Foreskin keratinocyte (primary cell): ENCODE measurements at places on chromosomes 1 and 21. TPM values are rescaled to one million over a fixed set of nuclear protein-coding genes. Genes with fewer than 3 reads are reported as not detected.

DNA sequence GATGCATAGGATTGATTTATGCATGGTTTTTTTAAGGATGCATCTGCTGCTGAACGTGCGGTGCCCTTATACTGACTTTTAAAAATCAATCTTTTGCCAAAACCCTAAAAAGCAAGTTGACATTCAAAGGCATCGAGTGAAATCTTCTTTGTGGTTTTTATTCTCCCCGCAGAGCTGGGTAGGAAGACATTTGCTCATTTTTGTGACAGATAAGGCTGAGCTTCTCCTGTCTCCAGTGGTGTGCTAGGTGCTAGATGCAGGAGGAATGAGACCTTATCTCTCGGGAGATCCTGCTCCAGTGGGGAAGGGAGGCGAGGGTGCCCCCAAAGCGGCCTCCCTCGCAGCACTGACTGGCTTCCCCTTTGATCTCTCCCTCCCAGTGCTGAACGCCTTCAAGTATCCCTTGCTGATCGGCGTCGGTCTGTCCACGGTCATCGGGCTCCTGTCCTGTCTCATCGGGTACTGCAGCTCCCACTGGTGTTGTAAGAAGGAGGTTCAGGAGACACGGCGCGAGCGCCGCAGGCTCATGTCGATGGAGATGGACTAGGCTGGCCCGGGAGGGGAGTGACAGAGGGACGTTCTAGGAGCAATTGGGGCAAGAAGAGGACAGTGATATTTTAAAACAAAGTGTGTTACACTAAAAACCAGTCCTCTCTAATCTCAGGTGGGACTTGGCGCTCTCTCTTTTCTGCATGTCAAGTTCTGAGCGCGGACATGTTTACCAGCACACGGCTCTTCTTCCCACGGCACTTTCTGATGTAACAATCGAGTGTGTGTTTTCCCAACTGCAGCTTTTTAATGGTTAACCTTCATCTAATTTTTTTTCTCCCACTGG lies 14.9 kb upstream of the CD101 start:
- DNase-seq: no peak

GRCh38 chr1:14303011-14303410 lies 295.5 kb upstream of the KAZN start:
- no peak for DNase-seq

Gene HTR6
- not detected in 2 replicates for total RNA-seq

DNA sequence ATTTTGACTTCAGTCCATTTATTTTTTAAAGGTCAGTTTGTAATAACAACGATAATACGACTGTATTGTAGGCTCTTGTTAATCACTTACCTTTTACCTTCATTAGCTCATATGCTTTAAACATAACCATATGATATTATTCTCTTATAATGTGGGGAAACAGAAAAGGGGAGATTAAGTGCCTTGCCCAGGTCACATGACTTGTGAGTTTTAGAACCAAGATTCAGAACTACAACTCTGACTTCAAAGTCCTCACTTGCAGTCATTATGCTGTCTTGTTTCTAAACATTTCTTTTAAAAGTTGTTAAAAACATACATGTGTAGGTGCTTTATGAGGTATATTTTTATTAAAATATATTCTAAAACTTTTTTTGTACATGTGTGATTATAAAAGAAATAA lies 41.1 kb downstream of the SUCO start:
- DNase-seq: no peak

DNA sequence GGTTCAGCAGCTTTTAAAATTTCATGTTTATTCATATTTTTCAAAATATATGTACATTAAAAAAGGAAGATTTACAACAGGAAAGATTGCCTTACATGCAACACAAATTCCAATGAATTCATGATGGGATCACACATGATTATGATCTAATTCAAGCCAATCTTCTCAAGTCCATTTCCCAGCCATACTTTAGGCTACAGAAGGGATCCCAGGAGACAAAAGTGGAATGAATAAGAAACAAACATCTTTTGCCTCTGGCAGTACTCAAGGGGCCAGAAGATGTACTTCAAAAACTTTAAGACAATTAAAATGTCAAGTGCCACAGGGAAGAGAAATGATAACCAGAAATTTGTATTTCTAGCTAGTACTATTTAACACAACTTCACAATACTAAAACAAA lies 10.2 kb upstream of the SH2D5 start:
- DNase-seq: no peak

- no peak for DNase-seq
Observed at GRCh38 chr21:37827913-37828312, 88.3 kb downstream of the KCNJ6 start.

Gene ITGB2
- 6.4 and 6.5 TPM in 2 replicates for total RNA-seq

GRCh38 chr1:93842750-93843500 lies 36.1 kb downstream of the DNTTIP2 start:
- no peak for DNase-seq

Gene ELAPOR1
- total RNA-seq: 0.18 and 0.75 TPM in 2 replicates

- no peak for DNase-seq
Observed at GRCh38 chr1:56255516-56256152, 323.7 kb downstream of the PLPP3 start.

- DNase-seq: no peak
Observed at GRCh38 chr1:28086651-28087050, 1.8 kb downstream of the EYA3 start.

DNA sequence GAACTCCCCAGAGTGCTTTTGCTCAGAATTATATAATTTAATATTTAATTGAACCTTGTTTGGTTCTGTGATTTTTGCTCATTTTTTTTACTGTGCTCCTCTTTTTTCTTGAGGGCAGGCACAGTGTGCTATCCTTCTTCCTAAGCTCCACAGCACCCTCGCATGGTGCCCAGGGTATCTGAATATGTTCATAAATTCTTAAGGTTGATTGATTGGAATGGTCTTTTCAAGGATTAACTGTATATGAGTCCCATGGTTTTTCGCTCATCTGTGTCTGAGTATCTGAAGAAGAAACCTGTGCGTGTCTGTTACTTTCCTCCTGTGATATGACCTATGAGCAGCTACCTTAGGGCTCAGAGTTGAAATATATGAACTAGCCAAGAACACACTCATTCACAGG lies 393.7 kb downstream of the HLX start:
- DNase-seq: no peak

DNA sequence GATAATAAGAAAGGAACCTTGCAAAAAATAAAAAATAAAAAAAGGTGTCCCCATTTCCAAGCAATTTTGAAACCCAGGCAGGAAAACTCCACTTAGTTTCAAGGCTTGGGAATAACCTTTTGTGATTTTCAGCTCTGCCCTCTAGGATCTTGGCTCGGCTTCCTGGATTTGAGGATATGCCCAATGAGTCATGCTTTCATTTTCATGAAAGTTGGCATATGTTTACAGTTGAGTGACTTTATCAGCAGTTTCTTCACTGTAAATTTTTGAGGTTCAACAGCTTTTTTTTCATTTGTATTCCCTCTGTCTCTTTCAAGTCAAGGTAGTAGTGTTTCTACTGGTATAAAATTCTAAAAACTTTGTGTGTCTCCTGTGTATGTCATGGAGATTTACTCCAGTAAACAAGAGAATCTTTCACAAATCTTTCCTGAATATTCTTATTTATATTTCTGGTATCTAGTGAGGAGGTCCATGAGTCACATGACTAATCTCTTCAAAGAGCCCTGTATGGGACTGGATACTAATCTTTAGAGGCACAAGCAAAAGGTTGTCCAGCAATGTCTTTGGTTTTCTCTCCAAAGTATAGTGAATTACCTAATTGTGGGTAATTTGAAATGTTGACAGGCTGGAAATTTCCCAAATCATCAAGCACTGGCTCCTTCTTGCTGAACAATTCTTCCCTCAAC lies 335.3 kb downstream of the BRINP2 start:
- peak; percentile 44 for DNase-seq

GRCh38 chr1:156515956-156516355 lies 15.4 kb upstream of the MEF2D start:
- no peak for DNase-seq

Gene VASH2
- total RNA-seq: 0.14 and 0.27 TPM in 2 replicates

- no peak for DNase-seq
Observed at GRCh38 chr1:15950302-15950701, 25.6 kb downstream of the ZBTB17 start.

GRCh38 chr1:55466921-55467320 lies 251.8 kb upstream of the USP24 start:
- DNase-seq: no peak

DNA sequence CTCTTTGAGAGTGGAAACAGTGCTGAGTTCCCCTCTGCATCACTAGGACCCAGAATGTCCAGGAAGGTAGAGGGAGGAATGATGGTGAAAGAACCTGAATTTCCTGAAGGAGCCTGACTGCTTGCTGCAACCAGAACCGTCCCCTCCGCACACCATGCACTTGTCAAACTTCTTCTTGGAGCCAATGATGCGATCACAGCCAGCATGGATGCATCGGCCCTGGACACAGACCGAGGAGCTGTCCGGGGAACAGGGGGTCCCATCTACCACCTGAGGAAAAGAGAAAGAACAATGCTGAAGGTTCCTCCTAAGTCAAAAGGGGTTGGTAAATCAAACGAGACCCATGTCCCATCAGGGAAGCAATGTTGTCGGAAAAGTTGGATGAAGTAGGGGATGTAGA lies 6.9 kb downstream of the ADAMTS4 start:
- DNase-seq: no peak

Gene CFAP141
- not detected in 2 replicates for total RNA-seq

Gene AJAP1
- total RNA-seq: 13.0 and 13.4 TPM in 2 replicates

DNA sequence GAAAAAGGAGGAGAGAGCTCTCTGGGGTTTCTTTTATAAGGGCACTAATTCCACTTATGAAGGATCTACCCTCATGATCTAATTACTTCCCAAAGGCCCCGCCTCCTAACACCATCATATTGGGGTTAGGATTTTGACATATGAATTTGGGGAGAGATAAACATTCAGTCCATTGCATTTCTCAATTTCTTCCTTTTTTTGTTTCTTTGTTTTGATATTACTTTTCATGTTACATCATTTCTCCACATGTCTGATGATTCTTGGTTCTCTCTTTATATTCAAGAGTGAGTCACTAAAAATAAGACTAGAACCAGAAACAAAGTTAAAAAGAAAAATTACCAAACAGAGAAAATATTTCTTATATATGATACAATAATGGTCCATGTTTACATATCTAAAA lies 63.2 kb upstream of the DUSP10 start:
- DNase-seq: no peak

GRCh38 chr1:87759421-87760087 lies 430.9 kb downstream of the LMO4 start:
- no peak for DNase-seq

GRCh38 chr1:11377001-11377583 lies 101.9 kb upstream of the DISP3 start:
- no peak for DNase-seq

Gene GPR3
- 1.9 and 2.4 TPM in 2 replicates for total RNA-seq

DNA sequence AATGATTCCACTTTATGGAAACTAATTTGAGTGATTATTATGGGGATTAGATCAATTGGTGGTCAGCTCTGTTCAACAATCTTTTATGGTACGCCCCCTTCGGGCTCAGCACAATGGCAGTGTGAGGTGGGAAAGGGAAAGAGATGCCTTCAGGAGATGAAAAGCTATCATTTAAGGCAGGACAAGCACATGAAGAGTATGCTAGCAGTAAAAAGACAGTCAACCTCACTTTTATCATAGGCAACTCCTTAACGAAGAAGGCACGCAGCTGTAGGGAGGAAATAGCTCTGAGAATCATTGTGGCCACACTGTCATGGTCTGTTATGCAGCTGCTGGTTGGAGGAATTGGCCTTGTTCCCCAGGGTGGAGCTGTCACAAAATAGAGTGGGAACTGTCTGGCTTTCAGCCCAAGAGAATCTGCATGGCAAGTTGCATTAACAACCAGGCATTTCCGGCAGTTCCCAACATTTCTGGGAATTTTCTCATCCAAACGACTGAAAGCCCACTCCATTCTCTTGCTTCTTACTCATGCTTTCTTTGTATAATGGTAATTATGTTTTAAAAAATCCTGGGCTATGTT lies 54.4 kb upstream of the BCL10 start:
- DNase-seq: no peak

GRCh38 chr1:173421286-173421685 lies 55.8 kb upstream of the PRDX6 start:
- no peak for DNase-seq

- no peak for DNase-seq
Observed at GRCh38 chr1:25844536-25845337, 14.5 kb downstream of the AUNIP start.

Gene TEDDM1
- not detected in 2 replicates for total RNA-seq

- DNase-seq: no peak
Observed at GRCh38 chr21:43613755-43614638, 45.3 kb downstream of the HSF2BP start.

Gene CD1B
- total RNA-seq: not detected in 2 replicates

GRCh38 chr21:14711287-14711686 lies 165.2 kb upstream of the SAMSN1 start:
- DNase-seq: no peak

GRCh38 chr1:34441259-34442069 lies 264.8 kb downstream of the C1orf94 start:
- DNase-seq: no peak

GRCh38 chr1:19710825-19711611 lies 46.3 kb downstream of the HTR6 start:
- no peak for DNase-seq

Gene MANEAL
- 0.39 and 0.41 TPM in 2 replicates for total RNA-seq

DNA sequence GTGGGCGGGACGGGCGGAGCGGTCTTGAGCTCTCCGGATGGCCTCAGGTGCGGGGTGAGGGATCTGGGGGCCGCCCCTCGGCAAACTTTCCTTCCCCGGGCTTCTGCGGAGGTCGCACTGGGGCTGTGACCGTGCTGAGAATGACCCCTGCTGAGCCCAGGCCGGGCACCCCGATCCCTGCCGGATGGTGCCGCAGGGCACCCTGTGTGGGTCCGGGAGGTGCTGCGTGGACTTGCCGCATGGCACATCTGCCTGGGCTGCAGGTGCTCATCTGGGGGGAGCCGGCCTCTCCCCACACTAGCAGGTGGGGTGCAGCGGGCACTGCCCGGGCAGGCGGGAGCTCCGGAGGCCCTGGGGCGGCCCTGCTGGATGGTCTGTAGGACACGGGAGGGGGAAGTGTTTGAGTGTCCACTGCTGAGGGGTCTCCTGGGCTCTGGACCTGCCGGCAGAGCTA lies 31.8 kb upstream of the PEX10 start:
- DNase-seq: no peak

GRCh38 chr1:60225486-60225885 lies 151.9 kb upstream of the C1orf87 start:
- DNase-seq: no peak

- peak; percentile 92 for DNase-seq
Observed at GRCh38 chr1:36150296-36151133, 1.2 kb upstream of the TRAPPC3 start.
